ENCODE measurements at places on chromosomes 3 and 15.
A peak's percentile ranks its signal among the peaks of the same experiment; 100 is the strongest.

- no peak for DNase-seq
Observed at GRCh38 chr3:141228395-141228794, 3.2 kb upstream of the PXYLP1 start.

DNA sequence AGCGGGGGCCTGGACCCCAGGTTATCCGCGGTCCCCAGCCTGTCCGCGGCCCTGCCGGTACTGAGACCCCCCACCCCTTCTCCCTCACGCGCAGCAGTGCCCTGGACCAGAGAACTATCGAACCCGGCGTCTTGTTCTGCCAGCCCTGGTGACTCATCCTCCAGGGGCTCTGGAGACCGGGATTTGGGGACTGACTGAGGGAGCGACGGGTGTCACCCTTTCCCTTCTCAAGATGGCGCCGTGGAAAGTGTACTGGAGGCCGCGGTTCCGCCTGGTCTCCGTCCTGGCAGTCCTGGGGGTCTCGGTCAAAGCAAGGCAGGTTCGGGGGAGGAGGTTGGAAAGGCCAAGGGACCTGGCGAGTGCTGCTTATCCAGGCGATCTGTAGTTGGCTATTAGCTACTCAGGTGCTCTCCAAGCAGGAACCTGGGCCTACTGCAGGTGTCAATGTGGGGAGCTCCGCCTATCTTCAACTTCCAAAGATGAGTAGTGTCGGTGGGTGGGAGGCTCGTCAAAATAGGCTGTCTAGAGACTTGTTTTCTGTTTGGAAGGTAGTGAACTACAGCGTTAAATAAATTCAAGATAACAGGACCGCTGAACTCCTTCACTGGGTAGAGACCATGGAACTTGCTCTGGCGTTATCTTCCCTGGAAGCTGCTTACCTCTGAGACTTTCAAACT lies 790 bp downstream of the RAB5A start:
- DNase-seq = peak; percentile 29

GRCh38 chr3:138829886-138830510 lies 4.7 kb downstream of the PIK3CB start:
- no peak for DNase-seq

DNA sequence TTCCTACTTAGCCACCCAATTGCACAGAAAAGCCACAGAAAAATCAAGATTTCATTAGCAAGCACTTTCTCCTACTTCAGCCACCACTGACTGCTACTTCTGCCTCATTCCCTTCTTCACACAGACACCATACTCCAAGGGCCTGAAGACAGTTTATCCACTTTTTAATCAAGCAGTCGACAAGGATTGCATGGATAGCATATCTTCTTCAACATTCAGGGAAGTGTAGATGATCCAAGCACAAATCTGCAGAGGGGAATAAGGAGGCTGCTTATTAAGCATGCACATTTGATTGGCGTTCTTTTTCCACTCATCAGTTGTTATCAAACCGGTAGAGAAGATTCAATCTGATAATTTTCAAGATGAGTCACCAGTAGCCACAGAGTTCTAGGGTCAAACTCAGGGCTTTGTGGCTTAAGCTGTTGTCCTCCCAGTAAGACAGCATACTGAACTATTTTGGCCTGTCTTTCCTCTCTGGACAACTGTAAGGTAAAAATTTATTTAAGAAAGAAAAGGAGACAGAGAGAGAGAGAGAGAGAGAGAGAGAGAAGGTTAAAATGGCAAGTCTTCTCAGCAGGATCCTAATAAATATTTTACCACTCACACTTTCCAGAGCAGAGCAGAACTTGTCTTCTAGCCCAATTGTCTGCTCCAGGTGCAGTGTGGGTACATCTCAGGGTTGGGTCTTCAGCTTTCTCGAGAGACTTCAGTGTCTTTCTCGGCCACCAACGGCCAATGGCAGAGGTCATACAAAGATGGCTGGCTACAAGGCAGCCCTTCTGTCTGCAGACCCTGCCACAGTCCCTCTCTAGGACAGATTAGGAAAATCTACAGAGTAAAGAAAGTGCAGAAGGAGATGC lies 80.6 kb upstream of the BHLHE40 start:
- DNase-seq = no peak

- DNase-seq = no peak
Observed at GRCh38 chr3:58129041-58129770, 81.6 kb downstream of the DNASE1L3 start.

- no peak for DNase-seq
Observed at GRCh38 chr3:172777901-172778300, 27.4 kb downstream of the ECT2 start.

DNA sequence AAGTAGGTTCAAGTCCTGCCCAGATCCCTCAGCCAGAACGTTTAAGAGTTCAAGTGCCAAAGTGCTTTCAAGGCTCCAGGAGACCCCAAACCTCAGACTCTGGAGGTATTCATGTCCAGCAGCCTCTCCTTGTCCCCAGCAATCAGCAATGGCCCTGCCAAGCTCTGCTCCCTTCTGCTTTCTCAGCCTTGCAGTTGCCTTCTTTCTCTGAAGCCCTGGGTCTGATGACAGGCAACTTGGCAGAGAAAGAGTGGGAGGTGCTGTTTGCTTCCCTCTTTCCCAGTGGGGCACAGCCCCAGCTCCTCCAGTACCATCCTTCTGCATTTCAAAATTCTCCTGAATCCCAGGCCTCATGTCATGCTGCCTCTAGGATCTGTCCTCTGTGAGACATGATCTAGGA lies 40.2 kb downstream of the ATP2B2 start:
- no peak for DNase-seq

DNA sequence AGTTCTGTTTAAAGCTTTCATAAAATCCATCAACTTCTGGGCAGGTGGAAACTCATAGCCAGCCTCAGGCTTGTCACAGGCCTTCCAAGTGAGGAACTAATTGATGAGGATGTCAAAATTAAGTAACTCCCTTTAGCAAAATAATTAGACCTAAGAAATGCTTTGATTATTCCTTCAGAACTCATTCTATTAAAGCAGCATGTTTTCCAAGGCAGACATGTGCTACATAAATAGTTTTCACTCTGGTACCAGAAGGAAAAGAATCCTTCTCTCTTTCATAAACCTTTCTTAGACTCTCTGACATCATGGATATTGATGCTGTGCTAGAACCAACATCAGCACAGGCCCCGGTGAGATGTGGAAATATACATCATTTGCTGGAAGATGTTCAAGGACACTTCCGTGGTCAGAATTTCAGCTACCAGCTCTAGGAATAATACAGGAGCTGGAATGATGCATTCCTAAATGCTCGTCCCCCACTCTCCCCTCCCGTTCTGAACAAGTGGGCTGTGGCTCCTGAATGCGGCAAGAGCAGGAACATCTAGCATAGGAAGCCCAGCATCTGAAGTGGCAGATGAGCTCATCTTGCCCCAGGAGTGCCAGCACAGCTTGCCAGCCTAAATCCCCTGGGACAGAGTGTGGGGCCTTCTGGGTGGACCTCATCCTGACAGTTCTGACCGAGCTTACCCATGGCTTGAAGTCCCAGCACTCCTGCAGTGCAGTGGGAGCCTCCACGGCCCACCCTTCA lies 82.4 kb downstream of the WWTR1 start:
- DNase-seq = peak; percentile 95

DNA sequence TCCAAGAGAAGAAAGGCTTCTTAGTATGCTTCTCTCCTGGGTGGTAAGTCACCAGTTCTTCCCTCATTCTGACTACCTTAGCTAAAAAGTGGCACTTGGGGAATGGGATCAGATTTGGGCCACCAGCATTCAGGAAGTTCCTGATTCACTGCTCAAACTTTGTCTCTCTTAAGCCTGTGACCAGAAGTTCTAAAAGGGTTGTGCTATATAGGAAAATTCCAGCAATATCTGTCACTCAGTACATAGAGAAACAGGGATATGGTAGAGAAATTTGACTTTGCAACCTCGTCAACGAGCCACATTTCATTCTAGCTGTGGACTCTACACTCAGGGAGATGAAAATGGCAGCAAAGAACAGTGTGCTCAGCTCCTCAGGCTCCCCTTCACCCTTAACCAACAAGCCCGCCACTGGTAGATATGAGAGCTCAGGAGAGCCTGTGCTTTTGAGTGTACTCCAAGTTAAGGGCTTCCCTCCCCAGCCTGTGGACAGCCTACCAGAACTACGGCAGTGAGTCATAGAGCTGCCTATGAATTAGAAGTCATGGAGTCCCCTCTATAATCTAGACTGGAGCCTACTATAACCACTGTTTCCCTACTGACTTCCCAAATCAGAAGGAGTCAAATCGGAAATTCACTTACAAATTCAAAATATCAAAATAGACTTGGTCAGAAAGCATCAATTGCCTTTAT lies 52.6 kb upstream of the MYO5C start:
- DNase-seq = no peak

DNA sequence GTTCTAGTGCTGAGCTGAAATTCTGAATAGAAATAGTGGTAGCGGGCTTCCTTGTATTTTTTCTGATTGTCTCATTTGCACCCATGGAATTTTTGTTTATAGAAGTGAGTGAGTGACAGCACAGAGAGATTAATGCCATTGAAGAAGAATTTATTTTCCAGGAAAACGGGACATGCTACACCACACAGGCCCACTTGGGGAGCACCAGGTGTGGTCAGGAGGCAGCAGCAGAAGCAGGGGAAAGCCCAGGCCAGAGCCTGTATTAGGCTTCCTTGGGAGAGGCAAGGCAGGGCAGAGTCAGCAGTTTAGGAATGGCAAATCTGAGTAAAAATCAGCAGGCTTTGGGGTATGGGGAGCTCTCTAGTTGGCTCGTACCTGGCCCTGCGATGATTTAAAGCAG lies 88.4 kb upstream of the ATP11B start:
- no peak for DNase-seq

- DNase-seq = no peak
Observed at GRCh38 chr15:48283396-48284145, 47.7 kb upstream of the DUT start.

GRCh38 chr3:172057059-172057458 lies 17.7 kb downstream of the FNDC3B start:
- DNase-seq = no peak

- DNase-seq = no peak
Observed at GRCh38 chr3:12461097-12461649, 23.1 kb upstream of the TSEN2 start.

- no peak for DNase-seq
Observed at GRCh38 chr3:193391902-193392301, 13.3 kb upstream of the ATP13A5 start.

DNA sequence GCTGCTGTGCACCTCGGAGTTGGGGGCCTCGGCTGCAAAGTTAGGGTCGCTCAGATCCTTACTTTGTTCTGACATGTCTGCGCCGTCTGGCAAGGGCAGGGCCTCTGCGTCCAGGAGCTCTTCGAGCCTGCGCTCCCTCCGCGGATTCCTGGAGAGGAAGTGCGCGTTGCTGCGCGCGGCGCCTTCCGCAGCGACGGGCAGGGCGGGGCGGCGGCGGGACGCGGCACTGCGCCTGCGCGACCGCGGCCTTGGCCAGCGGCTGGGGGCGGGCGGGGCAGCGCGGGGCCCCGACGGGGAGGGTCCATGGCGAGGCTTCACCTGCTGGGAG lies at the start of gene NDN:
NDN (minus strand) TSS at position 163 of the 328 bp plus-strand sequence; CDS start at position 75, 88 bp downstream.
- DNase-seq = no peak

GRCh38 chr15:45714590-45715488 lies 80.0 kb downstream of the SQOR start:
- DNase-seq = peak; percentile 56

GRCh38 chr3:67215690-67216089 lies 217.6 kb downstream of the KBTBD8 start:
- DNase-seq = no peak

- no peak for DNase-seq
Observed at GRCh38 chr3:63968612-63969350, 54.5 kb downstream of the PSMD6 start.

- DNase-seq = no peak
Observed at GRCh38 chr3:106006571-106006970, 137.8 kb upstream of the CBLB start.

GRCh38 chr3:190180268-190180667 lies 59.6 kb upstream of the P3H2 start:
- DNase-seq = no peak

GRCh38 chr3:43810797-43811196 lies 120.1 kb downstream of the ABHD5 start:
- DNase-seq = no peak

GRCh38 chr15:99845009-99845408 lies 111.8 kb upstream of the LYSMD4 start:
- no peak for DNase-seq

DNA sequence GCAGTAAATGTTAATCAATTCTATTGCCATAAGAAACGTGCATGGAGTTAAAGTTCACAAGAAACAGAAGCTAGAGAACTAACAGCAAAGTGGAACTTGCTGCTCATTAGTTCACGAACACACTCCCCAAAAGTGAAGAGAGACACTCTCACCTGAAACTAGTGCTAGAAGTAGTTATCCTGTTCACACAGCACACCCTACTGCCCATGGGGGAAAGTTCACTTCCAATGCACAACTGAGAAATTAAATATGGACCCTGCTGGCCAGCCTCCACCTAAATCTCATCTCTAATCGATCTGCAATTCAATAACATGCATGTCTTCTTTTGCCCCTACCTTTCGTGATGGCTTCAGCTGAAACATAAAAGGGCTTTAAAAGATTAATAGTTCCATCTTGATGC lies 39.4 kb upstream of the FRMD4B start:
- peak; percentile 16 for DNase-seq

GRCh38 chr3:195365371-195365770 lies 77.4 kb downstream of the ACAP2 start:
- no peak for DNase-seq

GRCh38 chr3:70990723-70991122 lies 592.8 kb downstream of the FOXP1 start:
- DNase-seq = no peak

DNA sequence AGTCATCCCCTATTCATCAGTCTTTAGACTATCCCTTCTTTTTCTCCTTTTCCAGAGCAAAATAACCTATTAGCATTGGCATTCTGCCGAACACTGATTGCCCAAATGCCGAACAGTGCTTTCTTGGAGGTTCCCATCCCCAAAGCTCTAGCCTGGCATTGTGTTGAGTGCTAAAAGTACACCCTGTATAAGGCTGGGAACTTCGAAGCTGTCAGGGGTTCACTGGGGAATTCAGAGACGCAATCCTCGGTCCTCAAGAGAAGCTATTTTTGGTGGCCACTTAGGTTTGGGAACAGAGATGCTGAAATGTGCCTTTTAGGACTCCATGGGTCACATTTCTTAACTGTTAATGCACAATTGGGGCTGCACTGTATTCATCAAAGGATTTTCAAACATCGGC lies 8.4 kb downstream of the FRMD5 start:
- DNase-seq = no peak

- no peak for DNase-seq
Observed at GRCh38 chr15:88804257-88804656, 1.0 kb downstream of the ACAN start.

DNA sequence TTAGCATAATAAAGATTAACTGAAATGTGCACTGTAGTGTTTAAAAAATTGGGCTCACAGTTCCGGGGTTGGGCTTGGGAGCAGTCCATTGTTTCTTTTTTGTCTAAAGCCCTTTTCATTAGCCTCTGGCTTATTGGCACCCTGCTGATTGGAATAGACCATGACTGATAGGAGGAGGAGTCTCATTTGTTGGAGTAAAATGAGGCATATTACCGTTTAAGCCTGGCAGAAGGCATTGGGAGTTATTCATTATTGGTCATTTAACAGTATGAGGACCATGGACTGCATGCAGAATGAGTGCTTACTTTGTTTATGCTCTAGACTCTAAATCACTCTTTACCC lies 139.0 kb upstream of the CGNL1 start:
- no peak for DNase-seq

- DNase-seq = no peak
Observed at GRCh38 chr3:149145974-149146373, 16.5 kb downstream of the HPS3 start.

- peak; percentile 48 for DNase-seq
Observed at GRCh38 chr3:179321668-179322285, 1.1 kb upstream of the ZNF639 start.

- DNase-seq = no peak
Observed at GRCh38 chr3:17874636-17875035, 132.2 kb upstream of the TBC1D5 start.
